NCI-H1694 (cell line): ENCODE measurements at places on chromosomes 5 and 9.

DNA sequence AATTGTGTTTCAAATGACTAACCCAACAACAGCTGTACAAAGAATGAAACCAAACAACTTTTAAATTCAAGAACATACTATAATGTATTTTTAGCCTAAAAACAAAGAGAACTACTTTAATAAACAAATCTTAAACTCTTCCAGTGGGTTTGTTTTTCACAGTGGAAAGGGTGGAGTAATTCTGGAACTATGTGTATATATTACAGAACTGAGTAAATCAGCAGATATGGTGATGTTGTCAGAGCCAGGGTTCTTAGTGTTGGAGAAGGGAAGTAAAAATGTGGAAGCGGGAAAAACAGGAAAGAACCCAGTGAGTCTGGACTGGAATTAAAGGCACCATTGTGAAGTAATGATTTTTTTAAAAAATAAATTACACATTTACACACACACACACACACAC is 144.9 kb downstream of the CDK5RAP2 start:
- DNase-seq: no peak

DNA sequence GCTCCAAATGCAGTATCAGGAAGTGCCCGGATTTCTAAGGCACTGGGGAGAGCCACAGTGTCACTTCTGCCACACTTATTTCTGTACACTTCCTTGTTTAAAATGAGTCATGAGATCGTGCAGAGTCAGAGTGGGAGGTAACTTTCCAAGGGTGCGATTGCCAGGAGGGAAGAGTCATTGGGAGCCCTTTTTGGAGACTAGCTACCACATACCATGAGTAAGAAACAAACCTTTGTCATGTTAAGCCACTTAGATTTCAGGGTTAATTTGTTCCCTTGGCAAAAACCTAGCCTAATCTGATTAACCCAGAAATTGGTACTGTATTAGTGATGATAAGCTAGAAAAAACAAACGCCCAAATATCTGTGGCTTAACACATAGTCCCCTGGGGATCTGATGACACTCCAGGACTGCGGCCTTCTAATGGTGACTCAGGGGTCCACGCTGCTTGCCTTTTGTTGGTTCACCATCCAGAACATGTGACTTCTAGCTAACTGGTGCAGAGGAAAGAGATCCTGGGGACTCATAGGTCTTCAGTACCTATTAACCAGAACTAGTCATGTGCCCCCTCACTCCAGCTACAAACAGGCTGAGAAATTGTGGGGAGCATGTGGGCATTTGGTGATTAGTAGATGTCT is 48.6 kb upstream of the TLE1 start:
- no peak for DNase-seq

DNA sequence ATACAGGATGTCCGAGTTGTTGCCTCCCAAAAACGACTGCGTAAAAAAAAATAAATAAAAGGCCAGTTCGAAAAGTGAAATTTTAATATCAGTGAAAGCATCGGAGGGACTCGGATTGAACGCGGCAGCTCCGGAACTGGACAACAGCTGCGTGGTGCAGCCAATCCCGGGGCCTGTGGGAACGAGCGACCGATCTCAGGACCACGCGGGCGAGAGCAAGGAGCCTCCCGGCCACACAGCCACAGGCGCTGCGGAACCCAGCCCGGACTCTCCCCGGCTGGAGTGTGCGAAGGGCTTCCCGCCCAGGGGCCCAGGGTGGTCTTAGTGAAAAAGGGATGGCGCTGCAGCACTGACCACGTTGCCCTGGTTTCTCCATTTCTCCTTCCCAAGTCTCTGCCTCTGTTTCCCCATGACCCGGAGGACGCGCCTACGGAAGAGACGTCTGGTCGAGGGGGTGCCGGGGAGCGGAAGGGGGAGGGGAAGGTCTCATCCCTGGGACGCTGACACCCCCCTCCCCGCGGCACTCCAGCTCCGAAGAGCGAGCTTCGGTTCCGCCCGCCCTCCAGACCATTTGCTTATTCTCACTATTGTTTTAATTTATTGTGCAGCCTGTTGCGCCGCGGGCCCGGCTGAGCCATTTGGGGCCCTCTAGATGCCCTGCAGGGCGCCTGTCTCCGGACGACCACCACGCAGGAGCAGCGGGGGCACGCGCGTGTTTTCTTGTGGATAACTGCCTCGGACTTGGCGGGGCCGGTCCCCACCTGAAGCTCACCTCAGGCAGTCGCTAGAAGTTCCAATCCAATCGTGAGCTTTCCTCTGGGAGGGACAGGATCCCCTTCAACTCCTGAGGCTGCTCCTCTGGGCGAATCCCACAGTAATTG is 303.0 kb downstream of the PARP8 start:
- DNase-seq: no peak

GRCh38 chr5:35233121-35233520 is 2.8 kb upstream of the PRLR start:
- DNase-seq: no peak
